Activated CD8-positive, alpha-beta T cell treated with anti-CD3 and anti-CD28 coated beads for 36 hours (primary cell): ENCODE measurements at places on chromosomes 7 and 10. TPM values are rescaled to one million over a fixed set of nuclear protein-coding genes. Genes with fewer than 3 reads are reported as not detected.

GRCh38 chr7:22894546-22894945 is 71.9 kb upstream of the TOMM7 start:
- DNase-seq, result no peak

DNA sequence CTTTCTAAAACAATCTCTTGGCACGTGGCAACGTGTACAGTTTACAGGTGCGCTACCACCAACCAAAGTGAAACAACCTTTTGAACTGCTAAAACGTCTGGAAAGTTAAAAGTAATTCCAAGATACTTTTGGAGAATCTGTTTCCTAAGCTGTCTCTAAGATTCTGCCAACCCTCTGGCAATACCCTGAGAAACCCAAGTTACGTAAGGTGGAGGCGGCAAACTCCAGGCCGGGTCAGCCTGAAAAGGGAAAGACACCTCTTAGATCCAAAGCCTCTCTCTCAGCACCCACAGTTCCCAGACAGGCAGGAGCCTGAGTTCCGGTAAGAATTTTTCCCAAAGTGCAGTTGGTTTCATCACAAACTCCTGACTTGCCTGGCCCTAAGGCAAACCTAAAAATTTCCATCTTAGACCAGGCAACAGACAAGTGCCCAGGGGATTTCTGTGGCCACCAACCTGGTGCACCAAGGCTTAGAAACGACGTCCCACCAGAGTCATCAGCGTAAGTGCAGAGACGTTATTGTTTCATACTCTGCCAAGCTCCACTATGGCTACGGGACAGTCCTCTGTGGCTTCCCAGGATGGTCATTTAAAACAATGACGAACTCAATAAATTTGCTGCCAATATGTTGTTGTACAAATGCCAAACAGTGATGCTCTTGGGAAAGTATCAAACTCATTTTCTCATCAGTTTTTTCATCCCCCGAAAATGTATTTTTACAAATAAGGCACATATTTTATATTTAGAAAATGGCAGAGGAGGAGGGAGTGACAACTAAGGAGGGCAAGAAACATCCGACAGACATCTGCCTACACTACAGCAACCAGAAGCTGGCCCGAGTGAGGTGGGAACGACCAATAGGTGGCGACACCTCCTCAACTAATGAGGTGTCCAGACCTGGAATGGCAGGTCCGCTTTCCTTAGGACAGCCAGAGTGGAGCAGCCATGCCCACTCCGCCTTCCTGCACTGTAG is 205.8 kb upstream of the FRMD4A start:
- peak; percentile 67 for DNase-seq

DNA sequence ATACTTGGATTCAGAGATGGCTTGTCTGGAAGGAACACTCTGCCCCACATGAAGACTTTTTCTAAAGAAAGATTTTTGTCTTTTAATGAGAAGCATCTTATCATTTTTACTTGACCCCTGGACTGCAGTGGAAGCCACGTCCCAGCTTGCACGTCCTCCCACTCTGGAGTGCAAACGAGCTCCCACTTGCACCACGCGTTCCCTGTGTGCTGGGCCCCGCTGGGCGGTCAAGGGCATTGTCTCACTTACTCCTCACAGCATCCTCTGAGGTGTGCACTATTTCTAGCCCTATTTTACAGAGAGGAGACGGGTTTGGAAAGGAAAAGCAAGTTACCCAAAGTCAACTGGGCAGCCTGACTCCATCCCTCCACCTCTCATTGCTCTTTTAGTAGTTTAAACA is 175.2 kb downstream of the HIBADH start:
- no peak for DNase-seq

NPC1L1 gene
- not detected for total RNA-seq

LIPK gene
- not detected for total RNA-seq

GRCh38 chr10:16049050-16049449 is 188.7 kb upstream of the MINDY3 start:
- no peak for DNase-seq

GRCh38 chr10:50528206-50528605 is 95.5 kb downstream of the SGMS1 start:
- no peak for DNase-seq

- no peak for DNase-seq
Measured at GRCh38 chr7:28591725-28592349, 179.5 kb downstream of the CREB5 start.

FANK1 gene
- 0.45 TPM for total RNA-seq

GRCh38 chr7:95180-95862 is 97.0 kb upstream of the FAM20C start:
- DNase-seq, result no peak

DNA sequence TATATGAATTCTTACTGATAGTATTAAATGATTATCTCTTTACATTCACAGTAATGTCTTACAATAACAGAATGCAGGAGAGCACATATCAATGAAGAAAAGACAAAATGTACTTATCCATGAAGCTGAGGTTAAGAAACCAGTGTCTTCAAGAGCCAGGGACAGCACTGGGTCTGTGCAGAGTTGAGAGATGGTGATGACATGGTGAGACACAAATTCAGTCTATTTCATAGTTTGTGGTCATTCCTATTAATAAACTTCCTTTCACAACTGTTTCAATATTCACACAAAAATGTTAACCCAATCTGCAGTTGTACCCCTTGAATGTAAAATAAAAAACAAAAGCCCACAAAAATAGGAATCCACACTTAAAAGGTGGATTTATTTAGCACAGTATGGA is 5.3 kb upstream of the MAGI2 start:
- no peak for DNase-seq

GRCh38 chr7:121446526-121446925 is 50.4 kb upstream of the FAM3C start:
- no peak for DNase-seq

SPDYE1 gene
- total RNA-seq, result not detected

- DNase-seq, result no peak
Measured at GRCh38 chr10:78976825-78977755, 91.7 kb upstream of the ZMIZ1 start.

GRCh38 chr7:126450269-126450671 is 802.5 kb downstream of the GRM8 start:
- no peak for DNase-seq

- DNase-seq, result no peak
Measured at GRCh38 chr10:122485670-122486069, 24.3 kb downstream of the HTRA1 start.

GRCh38 chr7:116713918-116714317 is 41.9 kb downstream of the MET start:
- DNase-seq, result no peak

GRCh38 chr10:48700493-48700892 is 15.8 kb downstream of the WDFY4 start:
- no peak for DNase-seq

- no peak for DNase-seq
Measured at GRCh38 chr7:143504937-143505297, 27.2 kb downstream of the TAS2R41 start.

DNA sequence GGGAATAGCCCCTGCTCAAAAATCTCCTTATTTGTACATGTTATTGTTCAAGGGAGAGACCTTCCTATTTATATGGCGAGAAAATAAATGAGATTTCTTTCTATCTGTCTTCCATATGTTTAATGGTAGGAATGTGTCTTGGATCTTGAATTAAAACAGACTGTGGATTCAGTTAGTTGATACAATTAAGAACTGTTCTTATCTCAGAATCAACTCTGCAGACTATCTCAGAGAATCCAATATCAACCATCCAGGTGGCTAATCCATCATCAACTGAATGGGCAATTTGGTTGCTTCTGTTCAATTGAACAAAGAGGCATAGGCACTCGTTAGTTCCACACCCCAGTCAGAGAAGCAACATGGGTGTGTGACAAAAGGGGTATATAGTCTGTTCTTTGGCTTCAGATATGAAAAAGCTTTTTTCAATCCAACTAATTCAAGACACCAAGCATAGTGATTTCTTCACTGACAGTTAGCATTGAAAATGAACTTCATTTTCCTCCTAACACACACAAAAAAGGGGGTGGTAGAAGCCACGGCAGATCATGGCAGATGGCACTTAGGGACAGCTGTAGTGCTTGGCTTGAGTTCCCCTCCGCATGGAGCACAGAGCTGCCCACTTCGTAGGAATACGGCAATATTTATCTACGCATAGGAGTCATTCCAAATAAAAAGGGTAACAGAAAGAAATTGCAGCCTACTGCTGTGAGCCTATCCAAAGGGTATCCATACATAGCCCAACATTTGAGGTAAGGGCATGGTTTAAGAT is 135.9 kb downstream of the KIAA1217 start:
- no peak for DNase-seq

DNA sequence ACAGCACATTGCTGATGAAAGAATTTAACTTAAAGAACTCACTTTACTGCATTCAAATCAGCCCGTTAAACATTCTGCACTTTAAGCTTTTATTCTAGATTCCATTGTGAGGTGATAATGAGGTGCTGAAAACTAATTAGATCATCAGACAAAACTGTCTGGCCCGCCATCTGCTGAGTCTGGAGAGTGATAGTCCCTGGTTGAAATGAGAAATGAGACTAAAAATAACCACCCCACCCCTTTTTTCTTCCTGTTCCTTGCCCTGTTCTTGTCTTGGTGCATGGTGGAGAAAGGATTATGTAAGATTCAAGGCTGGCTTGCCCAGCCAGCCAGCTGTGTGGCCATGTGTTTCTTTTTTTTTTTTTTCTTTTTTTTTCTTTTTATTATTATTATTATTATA is 277.0 kb upstream of the COBL start:
- no peak for DNase-seq

PON3 gene
- total RNA-seq, result not detected

DNA sequence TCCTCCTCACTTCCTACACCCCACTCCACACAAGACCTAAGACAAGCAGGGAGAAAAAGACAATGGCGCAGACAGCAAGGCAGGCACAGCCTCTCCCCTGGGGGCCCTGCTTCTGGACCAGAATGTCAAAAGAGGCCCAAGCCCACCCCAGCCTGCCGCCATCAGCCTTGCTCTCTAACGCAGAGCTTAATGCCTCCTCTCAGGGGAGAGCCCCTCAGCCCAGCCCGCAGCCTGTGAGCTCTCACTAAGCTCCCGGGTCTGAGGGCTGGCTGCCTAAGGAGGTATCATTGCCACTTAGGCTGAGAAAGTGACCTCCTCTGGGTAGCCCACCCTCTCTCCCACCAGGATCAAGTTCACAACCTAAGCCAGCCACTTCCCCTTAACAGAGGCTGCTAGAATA is 16.7 kb downstream of the SLIT1 start:
- DNase-seq, result no peak

DNA sequence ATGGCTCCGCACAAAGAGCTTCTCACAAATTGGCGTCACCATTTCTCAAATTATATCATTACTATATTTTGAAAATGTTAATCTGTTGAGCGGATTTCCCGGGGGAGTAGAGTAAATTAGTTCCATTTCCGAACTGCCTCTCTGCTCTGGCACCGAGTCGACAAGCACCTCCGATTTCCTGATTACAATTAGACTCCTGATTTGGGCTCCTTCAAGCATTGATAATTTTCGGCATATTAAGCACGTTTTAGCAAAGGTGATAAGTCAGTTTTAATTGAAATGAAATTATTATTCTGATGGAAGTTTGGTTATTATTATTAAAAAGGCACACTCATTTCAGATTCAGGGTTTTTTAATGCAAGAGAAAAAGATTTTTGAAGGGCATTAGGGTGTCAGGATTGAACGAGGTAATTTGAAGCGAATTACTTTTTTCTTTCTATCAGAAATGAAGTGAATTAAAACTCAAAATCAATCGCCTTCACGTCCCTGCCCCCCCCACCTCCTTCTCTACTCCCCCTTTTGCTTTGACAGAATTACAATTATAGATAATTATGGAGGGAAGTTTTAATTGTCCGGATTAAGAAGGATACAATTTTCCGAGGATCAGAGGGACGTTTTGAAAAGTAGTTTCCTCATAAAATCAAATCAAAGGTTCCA is 4.0 kb upstream of the UNCX start:
- DNase-seq, result no peak

DNA sequence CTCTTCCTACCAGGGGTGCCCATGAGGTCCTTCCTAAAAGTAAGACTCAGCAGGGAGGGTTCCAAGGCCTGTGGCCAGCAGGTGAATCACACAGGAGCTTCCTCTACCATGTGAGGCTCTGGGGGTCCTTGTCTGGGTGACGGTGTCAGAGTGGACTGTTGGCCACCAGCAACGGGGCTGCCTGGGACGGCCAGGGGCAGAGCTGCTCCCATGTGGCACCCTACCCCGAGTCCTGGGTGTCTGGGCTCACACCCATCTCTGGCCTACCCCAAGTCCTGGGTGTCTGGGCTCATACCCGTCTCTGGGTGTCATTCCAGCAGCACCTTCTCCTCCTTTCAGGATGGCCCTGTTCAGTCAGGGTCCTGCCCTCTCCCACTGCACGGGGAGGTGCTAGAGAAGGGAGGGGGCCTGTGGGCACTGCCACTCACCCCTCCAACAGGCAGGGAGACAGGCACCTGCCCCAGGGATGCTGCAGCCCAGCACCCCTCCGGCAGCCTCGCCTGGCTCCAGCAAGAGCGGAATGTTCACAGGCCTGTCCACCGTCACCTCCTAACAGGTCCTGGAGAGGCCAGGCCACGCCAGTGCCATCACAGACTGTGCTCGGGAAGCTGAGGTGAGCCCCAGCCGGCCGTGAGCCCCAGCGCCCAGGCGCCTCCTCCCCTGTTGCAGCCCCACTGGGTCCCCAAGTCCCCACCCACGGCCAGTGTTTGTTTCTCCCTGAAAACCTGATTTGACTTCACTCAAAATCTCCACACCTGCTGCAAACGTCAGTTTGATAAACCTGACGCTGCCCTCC is 143.7 kb downstream of the PTPRN2 start:
- no peak for DNase-seq

- DNase-seq, result no peak
Measured at GRCh38 chr10:98267069-98267893, 713 bp downstream of the LOXL4 start.

DNA sequence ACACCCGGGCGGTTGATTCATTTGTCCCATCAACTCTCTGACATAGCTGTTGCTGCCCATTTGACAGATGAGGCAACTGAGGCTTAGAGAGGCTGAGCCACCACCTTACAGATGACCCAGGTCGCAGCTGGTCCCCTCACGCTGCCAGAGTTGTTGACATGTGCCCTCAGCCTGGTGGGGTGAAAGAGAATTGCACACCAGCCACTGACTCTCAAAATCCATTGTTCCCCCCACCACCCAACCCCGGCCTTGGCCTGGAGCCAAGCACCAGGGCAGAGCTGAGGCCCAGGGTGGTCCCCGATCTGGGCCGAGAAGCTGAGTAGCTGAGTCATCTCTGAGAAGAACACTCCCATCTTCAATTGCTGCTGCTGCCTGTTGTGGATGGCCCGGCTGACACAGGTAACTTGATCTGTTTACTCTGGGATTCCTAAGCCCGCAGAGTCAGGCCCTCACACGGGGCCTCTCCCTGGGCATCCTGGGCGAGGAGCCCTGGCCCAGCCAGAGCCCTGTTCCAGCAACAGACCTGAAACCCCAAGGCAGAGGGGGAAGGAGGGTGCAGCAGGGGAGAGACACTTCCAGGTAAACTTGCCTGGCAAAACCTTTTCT is 27.5 kb downstream of the PVRIG start:
- peak; percentile 27 for DNase-seq

ACTL6B gene
- not detected for total RNA-seq

GRCh38 chr10:78130966-78131710 is 97.5 kb downstream of the RPS24 start:
- DNase-seq, result no peak

GNAT3 gene
- not detected for total RNA-seq

EBLN1 gene
- total RNA-seq, result not detected
